NCI-H2081 (cell line): ENCODE measurements at places on chromosomes 7 and 10.

DNA sequence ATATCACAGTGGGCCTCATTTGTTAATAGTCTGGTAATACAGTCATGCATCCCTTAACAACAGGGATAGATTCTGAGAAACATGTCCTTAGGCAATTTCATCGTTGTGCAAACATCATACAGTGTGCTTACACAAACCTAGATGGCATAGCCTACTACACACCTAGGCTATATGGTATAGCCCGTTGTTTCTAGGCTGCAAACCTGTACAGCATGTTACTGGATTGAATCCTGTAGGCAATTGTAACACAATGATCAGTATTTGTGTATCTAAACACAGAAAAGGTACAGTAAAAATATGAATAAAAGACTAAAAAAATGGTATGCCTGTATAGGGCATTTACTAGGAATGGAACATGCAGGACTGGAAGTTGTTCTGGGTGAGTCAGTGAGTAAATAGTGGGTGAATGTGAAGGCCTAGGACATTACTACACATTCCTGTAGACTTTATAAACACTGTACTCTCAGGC, 12.0 kb upstream of the RHOBTB1 start:
- no peak for DNase-seq

DNA sequence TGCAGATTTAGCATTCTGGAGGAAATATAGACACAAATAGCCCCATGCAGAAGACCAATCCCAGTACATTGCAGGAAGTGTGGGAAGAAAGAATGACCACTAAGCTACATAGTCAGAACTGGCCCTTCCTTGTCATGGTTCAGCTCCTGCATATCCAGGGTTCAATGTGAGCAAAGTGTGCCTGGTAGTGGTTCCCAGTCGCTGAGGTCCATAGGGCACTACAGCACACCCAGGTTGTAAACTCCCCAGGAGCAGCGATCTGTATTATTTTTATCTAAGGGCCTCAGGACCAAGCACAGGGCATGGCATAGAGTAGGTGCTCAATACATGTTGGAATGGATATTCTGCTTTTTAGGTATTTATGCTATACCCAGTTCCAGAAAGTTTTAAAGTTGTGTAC, 114.4 kb downstream of the RTKN2 start:
- no peak for DNase-seq

DNA sequence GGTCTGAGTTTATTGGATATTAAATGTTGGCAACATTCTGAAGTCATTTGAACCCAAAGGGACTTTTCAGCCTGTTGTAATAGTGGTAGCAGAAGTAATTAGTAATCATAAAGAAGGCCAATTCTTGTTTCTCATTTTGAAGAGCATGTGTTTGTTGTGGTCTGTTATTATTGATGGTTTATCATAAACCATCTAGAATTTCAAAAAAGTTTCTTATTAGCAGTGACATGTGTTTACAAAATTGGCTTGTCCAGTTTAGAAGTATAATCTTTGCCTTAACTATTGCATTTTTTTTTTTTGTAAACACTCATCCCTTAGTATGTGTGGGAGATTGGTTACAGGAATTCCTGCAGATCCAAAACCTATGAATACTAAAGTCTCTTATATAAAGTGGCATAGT, 177.8 kb downstream of the BBS9 start:
- no peak for DNase-seq

DNA sequence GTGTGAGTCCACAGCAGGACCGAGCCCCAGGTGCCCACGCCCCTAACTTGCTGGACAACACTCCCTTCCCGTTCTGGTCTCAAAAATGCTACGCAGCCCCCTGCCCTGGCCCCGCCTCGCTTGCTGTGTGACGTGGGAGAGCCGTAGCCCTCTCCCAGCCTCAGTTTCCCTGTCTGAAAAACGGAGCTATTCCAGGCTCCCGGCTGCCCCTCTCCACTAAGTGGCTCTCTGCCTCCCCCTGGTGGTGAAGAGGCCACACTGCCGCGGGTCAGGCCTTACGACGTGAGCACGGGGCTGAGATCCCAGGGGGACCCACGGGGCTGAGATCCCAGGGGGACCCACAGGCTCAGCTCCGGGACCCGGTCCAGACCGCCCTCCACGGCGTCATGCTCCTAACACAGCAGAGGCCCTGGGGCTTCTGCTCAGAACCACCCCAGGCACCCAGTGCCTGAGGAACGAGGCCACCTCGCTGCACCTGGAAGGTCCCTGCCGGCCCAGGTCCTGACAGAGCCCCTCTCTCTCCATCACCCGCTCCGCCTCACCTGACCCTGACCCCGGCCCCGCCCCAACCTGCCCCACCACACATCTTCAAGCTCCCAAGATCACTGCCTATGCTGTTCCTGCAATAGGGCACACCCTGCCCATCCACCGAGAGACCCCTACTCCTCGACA, 26.7 kb downstream of the MICALL2 start:
- DNase-seq = peak; percentile 24

DNA sequence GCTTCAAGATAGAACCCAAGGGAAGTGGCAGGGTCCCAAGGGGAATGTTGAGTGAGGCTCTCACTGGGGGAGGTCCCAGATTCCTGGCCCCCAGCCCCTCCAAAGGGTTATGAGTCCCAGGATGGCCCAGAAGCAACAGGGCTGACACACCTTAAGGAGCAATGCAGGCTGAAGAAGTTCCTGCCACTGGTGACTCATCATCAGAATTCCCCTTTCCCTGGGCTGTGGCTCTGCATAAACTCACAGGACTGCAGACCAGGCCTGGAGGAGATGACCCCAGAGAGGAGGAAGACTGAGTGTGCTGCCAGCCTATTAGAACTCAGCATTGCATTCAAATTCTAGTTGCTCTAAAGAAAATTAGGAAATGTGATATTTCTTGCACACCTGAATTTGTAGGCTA, 126.7 kb downstream of the DPP6 start:
- no peak for DNase-seq

DNA sequence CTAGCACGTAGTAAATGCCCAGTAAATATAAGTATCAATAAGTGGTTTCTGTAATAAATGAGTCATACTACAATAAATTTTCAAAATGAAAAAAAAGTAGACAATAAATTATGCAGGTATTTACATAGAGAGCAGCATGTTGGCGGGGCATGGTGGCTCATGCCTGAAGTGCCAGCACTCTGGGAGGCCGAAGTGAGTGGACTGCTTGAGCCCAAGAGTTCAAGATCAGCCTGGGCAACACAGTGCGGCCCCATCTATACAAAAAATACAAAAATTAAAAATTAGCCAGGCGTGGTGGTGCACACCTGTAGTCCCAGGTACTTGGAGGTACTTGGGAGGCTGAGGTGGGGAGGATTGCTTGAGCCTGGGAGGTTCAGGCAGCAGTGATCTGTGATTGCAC, 509.3 kb upstream of the KLF6 start:
- no peak for DNase-seq

DNA sequence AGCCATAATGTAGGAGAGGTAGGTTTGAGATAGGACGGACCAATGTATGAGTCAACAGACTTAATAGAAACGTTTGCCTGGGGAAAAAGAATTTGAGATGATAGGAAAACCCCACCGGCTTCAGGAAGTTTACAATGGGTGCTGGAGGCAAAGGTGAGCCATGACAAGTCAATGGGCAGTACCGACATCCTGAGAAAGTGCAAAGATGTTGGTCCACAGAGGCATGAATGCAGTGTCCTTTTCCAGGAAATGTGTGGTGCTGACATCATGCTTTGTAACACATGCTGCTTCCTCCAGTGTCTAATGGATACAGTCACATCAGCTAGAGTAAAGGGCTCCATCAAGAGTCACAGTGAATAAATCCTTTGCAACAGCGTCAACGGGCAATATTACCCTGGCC, 533.6 kb downstream of the INHBA start:
- DNase-seq = no peak

DNA sequence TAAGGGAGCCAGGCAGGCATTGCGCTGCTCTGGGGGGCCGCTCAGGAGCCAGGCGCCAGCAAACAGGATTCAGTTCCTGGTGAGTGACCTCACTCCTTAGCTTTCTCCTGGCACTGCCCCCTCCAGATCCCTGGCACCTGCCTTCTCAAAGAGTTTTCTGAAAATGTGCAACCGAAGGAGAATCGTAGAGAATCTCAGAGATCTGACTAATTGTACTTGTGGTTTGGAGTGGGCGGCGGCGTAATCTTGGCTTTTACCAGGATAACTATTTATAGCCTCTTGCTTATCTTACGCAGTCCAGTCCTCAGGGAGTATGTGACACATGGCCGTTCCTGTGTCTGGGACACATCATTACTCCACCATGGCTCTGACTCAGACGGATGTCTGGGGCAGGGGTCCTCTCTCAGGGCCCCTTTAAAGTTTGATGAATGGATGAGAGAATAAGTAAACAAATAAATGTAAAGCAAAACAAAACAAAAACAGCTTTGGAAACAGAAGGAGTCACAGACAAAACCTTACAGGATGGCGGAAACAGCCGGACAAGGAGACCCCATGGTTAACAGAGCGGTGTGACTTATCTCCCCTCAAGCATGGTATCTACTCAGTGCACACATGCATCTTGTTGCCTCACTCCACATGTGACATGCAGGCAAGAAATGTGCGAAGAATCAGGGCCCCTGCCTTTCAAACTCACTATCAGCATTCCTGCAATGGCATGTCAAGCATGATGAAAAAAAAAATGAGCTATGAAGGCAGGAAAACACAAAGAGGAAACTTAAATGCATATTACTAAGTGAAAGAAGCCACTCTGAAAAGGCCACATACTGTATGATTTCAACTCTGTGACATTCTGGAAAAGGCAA, 99.7 kb downstream of the TNS3 start:
- no peak for DNase-seq

GRCh38 chr10:102114861-102115618, 5.1 kb downstream of the LDB1 start:
- peak; percentile 72 for DNase-seq

DNA sequence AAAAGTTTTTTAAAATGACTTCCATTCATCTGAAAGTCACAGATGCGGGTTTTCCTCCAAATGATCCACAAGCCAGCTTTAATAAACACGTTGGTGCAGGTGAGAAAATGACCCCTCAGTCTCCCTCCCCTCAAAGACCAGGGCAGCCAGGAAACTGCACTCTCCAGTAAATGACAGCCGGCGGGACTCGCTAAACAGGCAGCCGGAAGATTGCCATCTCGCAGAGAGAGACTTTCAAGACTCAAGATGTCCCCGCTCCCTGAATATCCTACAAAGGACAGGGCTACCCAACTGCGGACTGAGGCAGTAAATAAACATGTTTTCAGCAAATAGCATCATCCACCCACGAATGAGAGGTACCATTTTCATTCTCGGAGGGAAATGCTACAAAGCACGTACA, 116.8 kb downstream of the DIP2C start:
- no peak for DNase-seq

DNA sequence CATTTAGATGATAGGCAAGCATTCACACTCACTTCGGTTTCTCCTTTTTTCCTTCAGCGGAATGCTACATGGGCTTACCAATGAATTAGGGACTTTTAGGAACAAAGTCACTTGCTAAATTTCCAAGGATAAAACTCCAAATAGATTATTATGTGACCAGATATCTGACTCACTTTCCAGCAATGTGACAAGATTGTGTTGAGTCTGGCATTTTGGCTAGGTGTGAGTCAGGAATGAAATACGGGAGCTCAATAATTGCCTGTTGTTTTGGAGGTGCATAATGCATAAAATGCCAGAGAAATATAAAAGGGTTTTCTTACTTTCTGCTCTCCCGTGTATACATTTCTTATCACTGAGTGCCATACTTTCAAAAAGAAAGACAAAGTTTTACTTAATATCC, 721.1 kb downstream of the KCNMA1 start:
- no peak for DNase-seq

DNA sequence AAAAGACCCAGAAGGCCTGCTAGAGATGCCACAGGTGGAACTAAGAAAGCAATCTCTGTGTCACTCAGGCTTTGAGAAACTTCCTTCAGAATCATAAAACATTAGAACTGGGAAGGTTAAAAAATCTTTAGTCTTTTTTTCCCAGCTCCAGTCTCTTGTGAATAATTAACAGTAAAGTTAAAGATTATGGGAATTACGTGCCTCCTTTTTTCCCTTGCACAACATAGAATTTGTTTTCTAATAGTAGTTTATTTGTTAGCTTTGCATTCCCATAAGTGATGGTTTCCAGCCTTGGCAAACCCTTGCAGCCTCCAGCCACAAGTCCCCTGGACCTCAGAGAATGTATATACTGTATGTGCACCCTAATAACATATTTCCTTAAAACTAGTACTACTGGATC, 128.3 kb downstream of the TPST1 start:
- DNase-seq = no peak

GRCh38 chr10:103232131-103232673, 13.5 kb upstream of the RPEL1 start:
- DNase-seq = no peak

- no peak for DNase-seq
Observed at GRCh38 chr7:3955026-3955425, 654.0 kb downstream of the SDK1 start.

DNA sequence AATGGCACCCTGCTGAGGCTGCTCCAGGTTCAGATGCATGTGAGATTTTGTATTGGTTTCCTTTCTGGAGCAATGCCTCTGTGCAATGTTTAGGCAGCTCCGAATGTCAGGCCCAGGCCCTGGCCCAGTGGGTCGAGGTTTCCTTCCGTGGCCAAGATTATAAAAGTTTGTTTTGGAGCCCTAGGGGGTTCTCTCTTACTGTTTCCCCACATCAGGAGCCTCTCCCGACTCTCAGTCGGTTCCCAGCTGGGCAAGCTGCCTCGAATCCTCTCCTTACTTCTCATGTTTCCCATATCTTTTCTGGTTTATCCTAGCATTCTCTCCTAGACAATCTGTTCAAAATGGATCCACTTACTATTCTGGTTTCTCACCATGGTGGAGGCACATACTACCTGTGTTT, 11.0 kb downstream of the TMEM140 start:
- no peak for DNase-seq

GRCh38 chr10:128165536-128165935, 39.3 kb upstream of the MKI67 start:
- no peak for DNase-seq

DNA sequence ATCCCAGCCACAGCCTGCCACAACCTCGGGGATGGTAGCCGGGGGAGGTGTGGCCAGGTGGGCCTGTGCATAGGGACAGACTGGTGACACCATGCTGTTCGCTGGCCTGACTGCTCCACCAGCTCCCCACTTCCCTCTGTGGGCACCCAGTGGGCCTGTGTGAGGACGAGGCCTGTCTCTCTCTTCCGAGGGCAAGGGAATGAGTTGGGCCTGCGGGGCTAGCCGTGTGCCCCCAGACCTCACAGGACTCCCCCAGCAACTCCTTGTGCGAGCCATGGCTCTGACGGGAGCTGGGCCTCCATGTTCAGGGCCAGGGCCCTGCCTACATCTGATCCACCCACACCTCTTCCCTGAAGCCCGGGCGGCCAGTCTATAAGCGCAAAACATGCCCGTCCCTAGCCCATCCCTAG, 40.5 kb downstream of the PWWP2B start:
- DNase-seq = no peak

DNA sequence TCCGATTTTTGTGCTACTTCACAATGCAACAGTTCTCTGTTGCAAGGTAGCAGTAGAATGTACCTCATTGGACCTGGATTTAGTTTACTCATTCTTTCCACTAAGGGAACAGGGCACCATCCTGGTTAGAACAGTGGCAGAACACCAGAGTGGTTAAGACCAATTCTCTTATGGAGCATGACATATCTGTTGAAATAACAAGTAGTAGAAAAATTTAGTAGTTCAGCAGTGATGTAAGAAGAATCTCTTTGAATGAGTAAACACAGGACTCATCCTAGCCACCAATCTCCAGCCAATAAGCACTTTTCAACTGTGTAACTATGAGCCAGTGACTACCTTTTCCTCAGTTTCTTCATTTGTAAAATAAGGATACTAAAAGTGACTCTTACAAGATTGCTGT, 2.4 kb downstream of the ANKRD22 start:
- DNase-seq = no peak
